Activated naive CD8-positive, alpha-beta T cell treated with anti-CD3 and anti-CD28 coated beads, Interleukin-2, amount 10 ng/mL, durations not matched to agents 7 days and 5 days (primary cell): ENCODE measurements at places on chromosomes 1 and 21. TPM values are rescaled to one million over a fixed set of nuclear protein-coding genes. Genes with fewer than 3 reads are reported as not detected.

NR0B2 gene
- not detected for total RNA-seq

LRRC71 gene
- not detected for total RNA-seq

KRTAP21-2 gene
- total RNA-seq = not detected

C1orf87 gene
- not detected for total RNA-seq

AGT gene
- not detected for total RNA-seq

FCGR3A gene
- 1.9 TPM for total RNA-seq

GRCh38 chr1:227273557-227273956 lies 44.7 kb downstream of the CDC42BPA start:
- no peaks in the 10 kb centered on the region for H3K36me3 ChIP-seq
- DNase-seq = no peak
- H3K4me3 ChIP-seq = no peak overlapping the region
- H3K27ac ChIP-seq = no peak overlapping the region

DNA sequence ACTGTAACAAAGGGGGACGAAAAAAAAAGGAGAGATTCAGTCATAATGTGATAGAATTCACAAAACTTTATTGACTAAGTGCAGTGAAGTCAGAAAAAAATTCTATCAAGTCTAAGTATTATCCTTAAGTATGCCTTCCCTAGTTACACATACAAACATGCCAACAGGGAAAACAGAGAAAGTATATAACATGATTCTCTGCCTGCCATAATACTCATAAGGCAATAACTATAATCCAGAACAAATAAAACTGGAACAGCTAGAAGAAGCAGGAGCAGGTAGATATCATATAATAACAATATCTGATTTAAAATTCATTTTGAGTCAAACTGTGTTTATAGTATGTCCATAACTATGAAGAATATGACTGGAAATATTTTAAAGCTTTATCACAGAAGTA lies 184.3 kb downstream of the FAF1 start:
- no peaks in the 10 kb centered on the region for H3K4me1 ChIP-seq
- H3K36me3 ChIP-seq = peaks cover 13% of the 10 kb centered on the region
- DNase-seq = no peak
- H3K27me3 ChIP-seq = no peaks in the 10 kb centered on the region
- no peak overlapping the region for H3K27ac ChIP-seq

DNA sequence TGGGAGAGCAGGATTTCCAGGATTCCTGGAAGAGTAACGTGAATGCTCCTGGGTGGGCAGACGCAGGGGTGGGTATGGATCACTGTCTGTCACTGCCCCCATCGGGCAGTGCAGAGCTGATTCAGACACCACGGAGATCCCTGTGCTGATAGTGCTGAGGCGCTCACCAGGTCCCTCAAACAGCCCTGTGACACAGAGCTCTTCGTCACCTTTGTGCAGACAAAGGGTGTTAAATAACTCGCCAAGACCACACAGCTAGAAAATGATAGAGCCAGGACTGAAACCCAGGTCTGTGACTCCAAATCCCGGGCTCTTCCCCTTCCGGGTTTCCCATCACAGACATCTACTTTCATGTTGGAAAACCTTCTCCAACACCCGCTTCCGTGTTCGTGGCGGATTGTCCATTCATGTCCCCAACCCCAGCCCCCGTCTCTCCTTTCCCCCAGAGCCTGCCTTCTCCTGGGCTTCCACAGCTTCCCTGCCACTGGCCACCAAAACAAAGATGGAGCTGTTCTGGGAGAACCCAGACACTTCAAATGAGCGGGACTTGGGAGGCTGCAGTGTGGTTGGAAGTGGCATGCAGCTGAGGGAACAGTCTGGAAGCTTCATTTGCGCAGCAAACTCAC lies 2.6 kb downstream of the EFHD2 start:
- peaks cover 23% of the 10 kb centered on the region for H3K36me3 ChIP-seq
- peaks cover 40% of the 10 kb centered on the region for H3K4me1 ChIP-seq
- H3K27ac ChIP-seq = no peak overlapping the region
- peak overlapping the region; percentile 95 for H3K4me3 ChIP-seq
- DNase-seq = no peak

- no peak for DNase-seq
- no peak overlapping the region for H3K27ac ChIP-seq
- no peaks in the 10 kb centered on the region for H3K36me3 ChIP-seq
Observed at GRCh38 chr1:244211559-244211944, 160.5 kb downstream of the ZBTB18 start.

DNA sequence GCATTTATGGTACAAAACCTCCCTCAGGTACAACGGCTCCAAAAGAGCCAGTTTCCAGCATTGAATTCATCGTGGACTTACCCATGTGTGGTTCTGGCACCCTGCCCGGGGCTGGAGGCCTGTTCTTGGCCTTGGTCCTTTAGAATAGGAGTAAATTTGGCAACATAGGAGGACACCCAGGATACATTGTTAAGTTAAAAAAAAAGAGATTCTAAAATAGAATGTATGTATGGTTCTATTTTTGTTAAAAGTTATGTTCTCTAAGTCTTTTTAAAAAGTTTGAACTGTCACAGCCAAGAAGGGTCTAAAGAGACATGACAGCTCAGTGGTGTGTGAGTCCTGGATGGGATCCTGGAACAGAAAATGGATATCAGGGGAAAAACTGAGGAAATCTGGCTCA lies 25.9 kb downstream of the EPHX1 start:
- no peaks in the 10 kb centered on the region for H3K36me3 ChIP-seq
- no peak overlapping the region for H3K27ac ChIP-seq
- no peaks in the 10 kb centered on the region for H3K4me1 ChIP-seq
- no peak overlapping the region for H3K4me3 ChIP-seq

GRCh38 chr21:46268371-46268770 lies 17.0 kb downstream of the MCM3AP start:
- peaks cover 23% of the 10 kb centered on the region for H3K36me3 ChIP-seq
- no peak overlapping the region for H3K4me3 ChIP-seq
- DNase-seq = no peak
- peaks cover 2% of the 10 kb centered on the region for H3K4me1 ChIP-seq
- no peaks in the 10 kb centered on the region for H3K27me3 ChIP-seq

DNA sequence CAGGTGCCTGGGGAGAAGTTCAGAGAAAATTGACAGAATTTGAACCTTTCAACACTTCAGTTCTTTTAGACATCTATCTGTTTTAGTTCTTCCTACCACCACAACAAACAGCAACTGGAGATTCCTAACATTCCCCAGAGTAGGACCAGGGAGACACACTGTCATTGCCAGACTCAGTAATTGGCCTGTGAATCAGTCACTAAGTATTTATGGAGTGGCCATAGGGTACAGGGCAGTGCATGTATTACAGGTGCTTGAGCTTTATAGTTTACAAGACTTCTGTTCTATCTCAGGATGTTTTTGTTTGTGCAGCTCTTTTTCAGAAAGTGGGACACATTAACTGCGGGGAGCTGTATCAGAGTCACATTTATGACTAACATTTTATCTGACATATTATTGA lies 1.7 kb downstream of the CDC14A start:
- no peaks in the 10 kb centered on the region for H3K27me3 ChIP-seq
- DNase-seq = no peak
- H3K4me1 ChIP-seq = peaks cover 41% of the 10 kb centered on the region
- H3K36me3 ChIP-seq = peaks cover 27% of the 10 kb centered on the region

GRCh38 chr1:229091721-229092136 lies 179.2 kb upstream of the RAB4A start:
- peaks cover 4% of the 10 kb centered on the region for H3K27me3 ChIP-seq
- H3K27ac ChIP-seq = no peak overlapping the region
- no peak for DNase-seq
- H3K4me1 ChIP-seq = peaks cover 7% of the 10 kb centered on the region

DNA sequence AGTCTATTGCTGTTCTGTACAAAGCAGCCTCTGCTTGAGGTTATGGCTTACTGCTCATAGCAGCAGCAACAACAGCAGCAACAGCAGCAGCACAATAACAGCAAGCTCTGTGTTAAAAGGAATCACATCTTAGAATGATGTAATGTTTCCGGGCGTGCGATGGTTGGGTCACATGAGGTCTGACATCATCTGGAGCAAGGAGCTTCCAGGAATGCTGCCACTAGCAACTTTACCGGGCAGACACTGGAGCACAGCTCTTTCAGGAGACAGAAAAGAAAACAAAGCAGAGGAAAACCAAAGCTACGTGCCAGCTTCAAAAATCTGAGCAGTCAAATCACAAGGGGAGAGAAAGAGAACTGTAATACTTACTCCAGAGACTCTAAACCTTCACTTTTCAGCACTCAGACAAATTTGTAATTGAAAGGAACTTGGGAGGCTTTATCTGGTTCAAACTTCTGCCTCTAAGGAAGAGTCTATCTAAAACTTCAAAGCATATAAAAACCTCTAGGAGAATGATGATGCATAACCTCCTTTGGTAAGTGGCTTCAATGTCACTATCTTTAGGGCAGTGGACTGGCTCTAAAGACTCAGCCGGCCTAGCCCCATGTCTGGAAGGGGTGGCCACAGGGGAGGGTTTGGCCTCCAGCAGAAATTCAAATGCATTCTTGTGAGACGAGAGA lies 28.3 kb upstream of the RAB3GAP2 start:
- peaks cover 5% of the 10 kb centered on the region for H3K27me3 ChIP-seq
- DNase-seq = no peak
- H3K4me1 ChIP-seq = no peaks in the 10 kb centered on the region
- no peak overlapping the region for H3K4me3 ChIP-seq
- no peak overlapping the region for H3K27ac ChIP-seq
